ENCODE measurements at places on chromosomes 11 and 22.

DNA sequence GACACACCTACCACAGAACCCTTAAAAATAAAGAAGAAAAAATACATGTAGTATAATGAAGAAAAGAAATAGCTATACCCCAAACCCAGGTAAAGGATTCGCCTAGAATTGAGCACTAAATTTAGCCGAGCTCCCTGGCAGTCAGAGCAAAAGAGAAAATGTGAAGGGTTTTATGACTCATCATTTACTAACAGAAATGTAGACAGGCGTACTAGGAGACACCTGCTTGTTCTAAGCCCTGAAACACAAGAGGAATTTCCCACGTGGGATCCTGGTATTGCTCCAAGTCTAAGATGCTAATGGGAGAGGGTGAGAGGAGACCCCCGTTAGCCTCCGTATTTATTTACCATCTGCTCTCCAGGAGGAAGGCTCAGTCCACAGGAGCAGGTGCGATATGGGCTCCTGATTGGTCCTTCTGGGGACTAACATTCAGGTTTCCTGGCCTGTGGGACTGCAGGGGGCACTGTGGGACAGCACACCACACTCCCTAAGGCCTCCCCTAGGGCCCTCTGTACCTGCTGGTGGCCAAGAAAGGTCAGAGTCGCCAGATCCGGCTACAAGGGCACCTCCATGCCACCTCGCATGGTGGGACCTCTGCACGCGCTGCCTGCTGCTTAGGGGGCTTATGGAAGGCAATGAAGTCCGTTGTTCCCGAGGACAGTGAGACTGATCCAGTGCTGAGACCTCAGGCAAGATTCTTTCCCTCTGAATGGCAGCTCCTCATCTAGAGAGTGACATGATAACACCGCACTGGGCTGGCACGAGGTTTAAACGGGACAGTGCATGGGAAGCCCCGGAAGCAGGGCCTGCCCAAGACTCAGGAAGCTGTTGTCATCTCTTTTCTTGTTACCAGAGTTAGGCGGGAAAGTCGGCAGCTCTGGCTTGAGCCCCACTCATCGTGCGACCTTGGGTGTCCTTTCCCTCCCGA is 25.8 kb downstream of the KCNC1 start:
- DNase-seq = peak; percentile 50

- peak; percentile 71 for DNase-seq
Measured at GRCh38 chr11:45655347-45655756, 10.1 kb downstream of the CHST1 start.

- DNase-seq = peak; percentile 61
Measured at GRCh38 chr11:96339706-96340554, 3.1 kb downstream of the MAML2 start.

- DNase-seq = no peak
Measured at GRCh38 chr22:33114565-33114964, 56.4 kb upstream of the SYN3 start.

- DNase-seq = peak; percentile 21
Measured at GRCh38 chr11:36622431-36623136, 24.5 kb upstream of the RAG2 start.

DNA sequence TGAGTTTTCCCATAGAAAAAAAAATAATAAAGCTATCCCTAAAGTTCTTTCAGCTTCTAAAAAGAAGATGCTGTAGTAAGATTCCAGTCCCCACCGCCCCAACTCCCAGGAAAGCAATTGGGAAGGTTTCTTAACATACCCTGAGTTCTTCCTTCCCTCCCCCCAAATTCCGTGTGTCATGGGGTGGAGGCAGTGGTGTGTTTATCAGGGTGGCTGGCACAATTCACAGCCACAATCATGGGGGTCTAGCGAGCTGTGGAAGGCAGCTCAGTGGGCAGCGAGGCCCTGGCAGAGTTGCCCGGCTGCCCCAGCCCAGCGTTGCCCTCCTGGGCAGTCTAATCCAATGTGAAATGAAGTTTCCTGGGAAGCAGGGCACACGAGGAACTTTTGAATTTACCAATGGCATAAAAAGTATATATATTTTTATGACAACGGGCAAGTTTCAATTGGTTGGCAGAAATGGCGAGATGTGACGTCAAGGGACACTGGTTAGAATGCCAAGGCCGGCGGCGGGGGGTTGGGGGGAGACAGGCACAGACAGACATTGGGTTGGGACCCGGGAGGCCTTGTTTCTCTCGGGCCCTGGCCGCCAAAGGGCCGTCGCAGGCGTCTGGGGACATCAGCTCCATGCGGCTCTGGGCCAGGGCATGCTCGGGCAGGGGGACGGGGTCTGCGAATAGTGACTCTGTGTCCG is 80.7 kb upstream of the PPARA start:
- DNase-seq = peak; percentile 95

GRCh38 chr22:23278883-23279675 is 98.8 kb downstream of the BCR start:
- DNase-seq = peak; percentile 17

DNA sequence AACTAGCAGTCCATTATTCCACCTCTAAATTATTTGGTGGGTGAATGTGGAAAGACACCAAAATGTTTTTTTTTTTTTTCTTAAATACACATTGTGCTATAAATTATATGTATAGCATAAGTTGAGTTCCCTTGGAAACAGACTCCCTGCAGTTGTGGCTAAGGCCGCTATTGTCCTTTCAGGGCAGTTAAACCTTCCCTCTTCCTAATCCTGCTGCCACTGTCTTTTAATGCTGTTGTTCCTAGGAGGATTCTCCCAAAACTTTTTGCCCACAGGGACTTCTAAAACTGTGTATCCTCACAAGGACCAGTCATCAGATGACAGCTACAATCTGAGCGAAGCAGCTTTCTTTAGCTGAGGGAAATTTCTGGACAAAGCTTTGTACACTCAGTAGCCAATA is 478.9 kb upstream of the CHORDC1 start:
- DNase-seq = no peak

DNA sequence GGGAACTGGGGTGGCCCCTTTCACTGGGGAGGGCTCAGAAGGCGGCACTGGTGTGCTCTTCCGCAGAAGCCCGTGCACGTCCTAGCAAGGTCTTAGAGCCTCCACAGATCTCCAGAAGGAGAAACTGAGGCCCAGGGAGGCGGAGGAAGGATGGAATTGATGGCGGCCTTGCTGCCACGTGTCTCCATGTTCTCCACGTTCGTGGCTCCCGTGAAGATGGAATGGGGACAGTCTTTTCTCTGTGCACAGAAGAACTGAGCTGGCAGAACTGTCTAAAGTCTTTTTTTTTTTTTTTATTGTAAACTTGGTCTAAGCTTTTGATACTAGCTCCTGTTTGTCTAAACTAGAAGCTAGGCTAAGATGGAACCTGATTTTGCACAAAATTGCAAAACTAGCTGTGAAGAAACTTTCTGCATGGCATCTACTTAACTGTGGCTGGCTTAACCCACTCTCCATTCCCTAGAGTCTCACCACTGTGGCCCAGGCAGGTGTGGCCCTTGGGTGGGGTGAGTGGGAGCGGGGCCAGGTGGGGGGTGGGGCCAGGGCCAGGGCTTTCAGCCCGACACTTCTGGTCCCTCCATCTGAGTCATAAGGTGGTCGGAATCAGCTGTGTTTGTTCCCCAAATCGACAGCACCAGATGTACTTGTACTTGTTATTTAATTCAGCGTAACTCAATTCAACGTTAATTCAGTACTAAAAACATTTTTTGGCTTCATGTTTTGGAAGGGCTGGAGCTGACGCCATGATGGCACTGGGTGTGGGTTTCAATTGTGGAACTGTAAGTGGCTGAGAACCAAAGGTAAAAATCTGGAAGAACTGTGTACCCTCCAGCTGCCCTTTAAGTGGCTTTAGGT is 120.7 kb downstream of the MPPED1 start:
- DNase-seq = no peak

DNA sequence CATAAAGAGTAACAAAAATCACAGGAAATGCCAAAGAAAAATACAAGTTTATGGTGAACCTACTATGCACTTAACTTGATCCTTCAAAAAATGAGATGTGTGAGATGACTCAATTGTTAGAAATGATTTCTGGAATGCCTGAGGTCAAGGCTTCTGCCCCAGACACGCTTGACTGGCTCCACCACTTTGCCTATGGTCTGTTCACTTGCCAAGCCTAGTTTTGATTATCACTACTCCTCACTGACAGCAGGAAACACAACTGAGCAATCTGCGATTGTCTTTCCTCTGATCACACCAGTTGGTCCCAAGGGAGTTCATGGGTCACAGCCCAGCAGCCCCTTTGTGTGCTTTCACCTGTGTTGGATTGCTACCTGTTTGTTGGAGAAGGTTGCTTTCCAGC is 20.6 kb upstream of the PRDM10 start:
- DNase-seq = peak; percentile 63

- peak; percentile 65 for DNase-seq
Measured at GRCh38 chr11:9838229-9838628, 174.4 kb downstream of the SWAP70 start.

- DNase-seq = no peak
Measured at GRCh38 chr11:6417907-6418556, 862 bp downstream of the APBB1 start.

DNA sequence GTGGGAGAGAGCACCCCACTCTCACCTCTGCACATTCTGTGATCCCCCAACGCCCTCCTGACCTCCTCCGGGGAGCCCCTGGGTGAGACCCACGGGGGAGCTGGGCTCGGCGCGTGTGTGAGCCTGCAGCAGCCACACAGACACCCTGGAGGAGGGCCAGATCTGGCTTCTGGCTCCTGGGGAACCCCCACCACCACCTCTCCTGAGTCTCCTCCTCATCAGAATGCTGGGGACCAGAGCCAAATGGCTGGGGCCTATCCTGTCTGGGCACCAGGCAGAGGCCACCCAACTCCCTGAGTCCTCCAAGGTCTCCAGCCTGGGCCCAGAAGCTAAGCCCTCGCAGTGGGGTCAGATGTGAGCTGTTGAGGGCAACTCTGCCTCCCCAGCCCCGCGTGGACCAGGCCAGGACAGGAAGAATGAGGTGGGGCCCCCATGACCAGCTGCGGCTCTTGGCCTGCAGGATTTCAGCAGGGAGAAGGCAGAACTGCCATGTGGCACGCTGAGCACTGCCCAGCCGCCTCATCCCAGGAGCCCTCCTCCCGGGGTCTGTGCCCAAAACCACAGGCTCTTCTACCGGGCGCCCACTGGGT is 5.5 kb upstream of the PIM3 start:
- DNase-seq = no peak

- DNase-seq = peak; percentile 27
Measured at GRCh38 chr22:27778294-27779090, 23.1 kb downstream of the MN1 start.

- DNase-seq = peak; percentile 18
Measured at GRCh38 chr11:111417011-111417765, 38.1 kb upstream of the POU2AF1 start.

DNA sequence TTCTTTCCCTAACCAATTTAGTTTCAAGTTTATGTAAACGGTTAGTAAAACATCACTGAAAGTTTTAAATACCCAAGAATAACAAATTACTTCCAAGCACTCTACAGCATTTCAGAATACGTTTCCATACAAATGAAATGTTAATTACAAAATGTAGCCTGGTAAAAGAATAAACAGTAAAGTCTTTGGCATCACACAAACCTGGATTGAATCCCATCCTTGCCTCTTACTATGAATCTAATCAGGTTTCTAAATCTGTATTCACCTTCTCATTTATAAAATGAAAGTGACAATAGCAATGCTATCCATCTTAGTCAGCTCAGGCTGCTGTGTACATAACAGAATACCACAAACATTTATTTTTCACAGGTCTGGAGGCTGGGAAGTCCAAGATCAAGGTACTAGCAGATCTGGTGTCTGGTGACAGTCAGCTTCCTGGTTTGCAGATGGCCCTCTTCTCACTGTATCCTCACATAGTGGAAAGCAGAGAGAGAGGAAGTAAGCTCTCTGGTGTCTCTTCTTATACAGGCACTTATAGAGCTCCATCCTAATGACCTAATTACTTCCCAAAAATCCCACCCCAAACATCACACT is 19.2 kb downstream of the FAM168A start:
- no peak for DNase-seq

DNA sequence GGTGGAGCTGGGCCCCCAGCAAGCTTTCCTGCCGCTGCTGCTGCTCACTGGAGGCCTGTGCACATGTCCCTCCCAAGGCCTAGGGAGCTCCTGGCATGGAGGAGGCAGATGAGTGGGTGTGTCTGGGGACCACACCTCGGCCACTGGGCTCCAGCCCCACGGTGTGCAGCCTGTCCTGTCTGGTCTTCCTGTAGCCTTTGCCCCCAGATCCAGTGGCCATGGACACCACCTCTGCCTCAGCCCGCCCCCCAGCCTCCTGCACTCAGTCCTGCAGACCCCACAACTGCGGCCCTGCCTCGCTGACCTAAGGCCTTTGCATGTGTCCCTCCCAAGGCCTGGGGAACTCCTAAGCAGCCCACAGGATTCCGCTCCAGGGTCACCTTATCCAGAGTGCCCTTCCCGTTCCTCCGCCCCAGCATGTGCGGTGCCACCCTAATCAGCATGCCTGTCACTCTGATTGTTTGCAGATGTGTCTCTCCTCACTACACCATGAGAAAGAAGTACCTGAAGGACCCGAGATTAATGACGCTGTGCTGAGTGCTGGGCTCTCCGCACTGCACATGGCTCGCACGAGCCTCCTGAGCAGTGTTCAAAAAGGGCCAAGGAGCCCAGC is 8.6 kb downstream of the GAL start:
- no peak for DNase-seq

DNA sequence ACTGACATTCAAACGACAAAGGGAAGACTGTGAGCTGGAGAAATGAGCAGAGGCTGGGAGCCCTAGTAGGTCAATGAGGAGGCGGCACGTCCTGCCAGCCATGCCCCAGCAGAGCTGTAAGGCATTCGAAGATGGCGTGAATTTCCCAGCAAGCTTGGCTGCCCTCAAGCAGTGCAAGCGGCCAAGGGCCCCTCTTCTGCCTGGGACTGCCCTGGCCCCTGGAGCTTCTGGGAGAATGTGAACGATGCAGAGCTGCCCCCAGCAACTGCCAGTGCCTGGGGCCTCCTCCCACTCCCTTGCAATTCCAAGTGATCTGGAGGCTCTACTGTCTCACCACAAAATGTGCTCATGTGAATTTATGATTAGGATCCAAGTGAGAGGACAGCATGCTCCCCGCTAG is 4.3 kb downstream of the PPM1F start:
- DNase-seq = no peak

Measured in fibroblast of mammary gland (primary cell).